ENCODE measurements at places on chromosomes 6 and 20.

- no peak for DNase-seq
These were observed 23.5 kb downstream of the MDGA1 start for GRCh38 chr6:37674161-37674560.

DNA sequence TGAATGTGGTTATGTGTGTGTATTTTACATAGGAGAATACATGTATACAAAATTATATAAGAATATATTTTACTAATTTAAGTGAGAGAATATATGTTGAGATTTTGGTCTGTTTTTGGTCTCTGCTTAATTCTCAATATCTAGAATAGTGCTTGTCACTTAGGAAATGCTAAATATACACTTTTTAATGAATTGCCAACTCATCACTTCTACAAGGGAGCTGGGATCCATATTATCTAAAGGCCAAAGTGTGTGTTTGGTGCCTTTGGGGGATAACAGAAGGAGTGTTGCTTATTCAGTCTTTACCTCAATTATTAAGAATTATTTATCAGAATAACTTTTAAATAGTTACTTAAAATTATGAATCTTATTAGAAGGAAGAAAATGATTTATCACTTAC is 1304.8 kb downstream of the HACE1 start:
- DNase-seq, result no peak

GRCh38 chr6:8506126-8506525 is 70.8 kb upstream of the SLC35B3 start:
- no peak for DNase-seq

DNA sequence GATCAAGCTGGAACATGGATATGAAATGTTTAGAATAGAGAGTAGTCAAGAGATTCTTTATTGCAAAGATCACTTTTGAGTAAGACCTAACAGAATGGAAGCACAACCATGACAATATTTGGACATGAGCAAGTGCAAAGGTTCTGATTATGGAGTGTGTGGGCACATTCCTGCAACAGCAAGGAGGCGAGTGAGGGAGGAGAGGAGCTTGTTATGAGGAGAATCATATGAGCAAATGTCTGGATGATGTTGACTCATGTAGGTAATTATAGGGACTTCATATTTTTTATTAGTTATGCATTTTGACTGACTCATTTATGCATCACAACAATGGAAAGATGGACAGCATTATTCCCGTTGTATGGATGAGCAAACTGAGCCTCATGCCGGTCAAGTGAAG is 100.8 kb upstream of the SLC35B3 start:
- no peak for DNase-seq

- DNase-seq, result no peak
These were observed 30.9 kb downstream of the LRRC1 start for GRCh38 chr6:53825532-53826321.

DNA sequence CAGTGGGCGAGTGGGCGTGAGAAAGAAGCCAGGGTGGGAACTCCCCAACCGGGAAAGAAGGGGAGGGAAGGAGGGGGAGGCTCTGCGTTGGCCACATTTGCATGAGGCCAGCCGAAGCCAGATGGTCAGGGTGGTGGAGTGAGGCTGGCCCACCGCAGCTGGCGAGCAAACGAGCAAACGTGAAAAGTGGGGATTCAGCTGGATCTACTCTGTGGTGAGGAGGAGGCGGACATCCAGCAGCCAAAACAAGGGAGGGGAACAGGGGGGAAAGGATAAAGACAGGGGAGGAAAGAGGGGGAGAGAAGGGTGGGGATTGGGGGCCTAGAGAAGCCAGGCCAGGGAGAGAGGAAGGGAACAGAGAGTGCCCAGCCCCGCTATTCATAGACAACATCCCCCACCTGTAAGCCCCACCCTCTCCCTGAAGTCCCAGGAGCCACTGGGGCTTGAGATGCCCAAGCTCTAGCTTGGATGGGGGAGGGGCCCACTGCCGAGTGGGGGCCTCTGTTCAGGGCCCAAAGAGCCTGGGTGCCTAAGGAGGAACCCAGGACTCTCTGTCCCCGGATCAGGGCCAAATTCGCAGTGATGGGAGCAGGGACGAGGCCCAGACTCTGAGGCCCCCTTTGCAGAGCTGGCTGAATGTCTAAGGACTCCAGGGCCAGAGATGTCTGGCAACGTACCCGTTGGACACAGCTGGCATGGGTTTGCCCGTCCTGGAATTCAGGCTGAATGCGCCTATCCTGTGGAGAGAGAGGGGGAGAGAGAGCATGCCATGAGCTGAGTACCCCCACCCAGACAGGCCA is 45.1 kb downstream of the CPNE5 start:
- DNase-seq, result no peak

DNA sequence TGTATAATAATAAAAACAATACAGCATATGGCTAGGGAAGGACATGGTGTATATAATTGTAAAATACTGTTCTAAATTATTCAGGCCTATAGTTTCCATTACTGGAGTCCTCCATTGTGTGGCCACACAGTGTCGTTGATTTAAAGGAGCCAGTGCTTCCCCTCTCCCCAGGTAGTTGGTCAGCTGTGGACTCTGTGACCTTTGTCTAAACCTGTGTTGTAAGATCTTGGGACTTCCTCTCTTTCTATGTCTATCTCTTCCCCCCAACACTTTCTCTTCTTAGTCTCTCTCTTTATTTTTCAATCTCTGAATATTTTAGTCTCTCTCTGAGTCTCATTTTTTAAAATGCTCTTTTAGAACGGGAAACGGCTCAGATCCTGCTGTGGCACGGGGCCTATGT is 35.6 kb downstream of the BRPF3 start:
- DNase-seq, result no peak

DNA sequence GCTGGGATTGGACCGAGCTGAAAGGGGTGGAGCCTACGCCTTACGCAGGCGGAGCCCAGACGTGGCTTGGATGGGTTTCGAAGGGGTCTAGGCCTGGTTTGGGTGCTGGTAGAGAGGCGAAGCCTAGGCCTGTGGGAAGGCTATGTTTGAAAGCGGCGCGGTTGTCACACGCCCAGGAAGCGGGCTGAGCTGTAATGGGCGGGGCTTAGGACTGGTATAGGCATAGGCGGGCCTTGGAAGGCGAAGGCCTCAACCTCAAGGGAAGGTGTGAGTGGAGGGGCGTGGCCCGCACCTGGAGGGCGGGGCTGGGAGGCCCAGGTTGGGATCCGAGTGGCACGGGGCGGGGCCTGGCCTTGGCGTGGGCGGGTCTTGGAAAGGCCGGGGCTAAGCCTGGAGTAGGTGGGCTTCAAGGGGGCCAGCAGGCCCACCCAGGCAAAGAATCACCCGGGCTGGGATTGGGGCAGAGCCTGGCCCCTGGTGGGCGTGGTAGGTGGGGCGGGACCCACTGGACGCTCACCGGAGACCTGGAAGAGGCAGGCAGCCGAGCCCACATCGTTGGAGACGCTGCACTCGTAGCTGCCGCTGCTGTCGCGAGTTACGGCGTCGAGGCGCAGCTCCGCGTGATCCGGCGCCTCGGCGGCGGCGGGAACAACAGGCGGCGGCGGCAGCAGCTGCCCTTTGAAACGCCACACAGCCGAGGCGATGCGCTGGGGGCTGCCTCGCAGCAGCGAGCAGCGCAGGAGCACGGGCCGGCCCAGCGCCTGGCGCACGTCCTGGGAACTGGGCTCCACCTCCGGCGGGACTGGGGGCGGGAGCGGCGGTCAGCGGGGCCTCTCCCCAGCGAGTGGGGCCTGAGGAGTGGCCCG is 49.0 kb downstream of the MDGA1 start:
- no peak for DNase-seq

DNA sequence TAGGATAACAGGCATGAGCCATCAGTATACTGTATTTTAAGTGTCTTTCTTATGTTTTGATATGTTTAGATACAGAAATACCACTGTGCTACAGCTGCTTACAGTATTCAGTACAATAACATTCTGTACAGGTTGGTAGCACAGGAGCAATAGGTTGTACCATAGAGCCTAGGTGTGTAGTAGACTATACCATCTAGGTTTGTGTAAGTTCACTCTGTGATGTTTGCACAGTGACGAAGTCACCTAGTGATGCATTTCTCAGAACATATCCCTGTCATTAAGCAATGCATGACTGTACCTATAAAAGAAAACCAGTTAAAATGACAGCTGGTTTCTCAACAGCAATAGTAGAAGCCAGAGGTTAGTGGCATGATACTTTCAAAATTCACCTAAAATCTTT is 3.0 kb upstream of the ZBTB24 start:
- no peak for DNase-seq

DNA sequence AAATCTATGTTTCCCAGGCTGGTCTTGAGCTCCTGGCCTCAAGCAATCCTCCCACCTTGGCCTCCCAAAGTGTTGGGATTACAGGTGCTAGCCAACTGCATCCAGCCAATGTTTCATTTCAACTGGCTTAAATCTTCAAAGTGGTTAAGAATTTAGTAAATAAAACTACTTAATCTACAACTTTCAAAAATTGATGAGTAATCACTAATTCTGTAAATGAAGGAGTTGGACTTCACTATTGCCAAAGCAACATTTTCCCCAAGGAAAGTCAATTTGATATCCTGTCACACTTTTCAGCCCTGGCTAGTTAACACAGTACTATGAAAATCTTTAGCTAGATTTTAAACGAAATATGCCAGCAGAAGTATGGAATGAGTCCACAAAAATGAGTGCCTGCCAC is 3.8 kb downstream of the TOMM6 start:
- no peak for DNase-seq

DNA sequence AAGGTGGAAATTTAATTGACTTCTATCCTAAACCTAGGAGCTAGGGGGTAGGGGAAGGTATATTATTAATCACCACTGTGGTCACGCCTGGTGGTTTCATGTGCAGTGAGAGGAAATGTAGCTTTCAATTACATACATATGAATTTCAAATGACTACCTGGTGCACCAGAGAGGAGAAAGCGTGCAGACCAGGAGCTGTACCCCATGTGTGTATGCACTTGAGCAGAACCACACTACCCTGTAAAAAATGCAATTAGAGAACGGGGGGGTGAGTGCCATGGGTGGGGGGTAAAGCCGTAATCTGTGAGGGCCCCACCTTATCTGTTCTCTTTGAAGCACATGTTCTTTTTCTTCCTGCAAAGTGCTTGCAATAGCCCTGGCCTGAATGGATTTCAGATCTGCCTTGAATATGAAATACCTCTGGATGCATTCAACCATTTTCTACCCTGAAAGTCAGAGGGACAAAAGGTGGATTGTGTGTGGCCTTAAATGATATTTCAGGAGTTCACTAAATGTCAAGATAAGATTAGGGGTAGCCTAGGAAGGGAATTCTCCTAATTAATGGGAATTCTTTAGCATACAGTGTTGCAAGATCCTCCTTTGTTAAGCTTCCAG is 30.9 kb upstream of the EDN3 start:
- DNase-seq, result no peak

DNA sequence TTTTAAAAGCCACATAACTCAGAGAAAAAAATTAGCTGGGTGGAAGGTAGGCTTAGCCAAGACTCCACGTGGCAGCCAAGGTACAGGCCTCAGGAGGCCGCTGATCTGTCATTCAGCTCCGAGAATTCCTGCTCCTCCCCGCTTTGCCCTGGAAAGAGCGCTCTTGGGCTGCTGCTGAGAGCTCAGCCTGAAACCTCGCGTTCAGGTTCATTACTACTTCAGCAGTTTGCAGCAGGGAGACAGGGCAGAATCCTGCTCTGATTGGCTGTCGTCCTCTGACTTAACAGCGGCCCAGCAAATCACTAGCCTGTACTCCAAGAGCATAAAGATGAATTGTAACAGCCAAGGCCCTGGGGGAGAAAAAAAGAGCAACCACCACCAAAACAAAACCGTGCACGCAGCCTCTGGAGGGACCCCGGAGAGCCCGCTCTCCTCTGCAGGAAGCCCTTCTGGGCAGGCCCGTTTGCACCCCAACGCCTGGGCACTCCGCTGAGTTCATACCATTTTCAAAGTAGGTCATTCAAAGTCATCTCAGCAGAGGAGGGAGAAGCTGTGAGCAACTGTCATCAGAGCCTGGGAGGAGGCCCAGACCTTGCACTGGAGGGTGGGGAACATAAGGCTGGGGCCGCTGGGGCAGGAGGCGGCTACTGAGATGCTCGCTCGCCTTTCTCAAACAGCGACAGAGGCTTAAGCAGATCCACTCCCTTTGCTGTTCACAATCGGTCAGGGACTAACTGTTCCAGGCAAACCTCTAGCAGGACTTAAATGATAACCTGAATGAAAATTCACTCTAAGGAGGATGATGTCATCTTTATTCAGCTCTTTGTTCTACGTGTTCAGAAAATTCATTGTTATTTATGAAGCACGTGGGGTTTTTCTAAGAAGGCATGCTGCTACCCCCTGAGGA is 42.3 kb upstream of the ATXN1 start:
- no peak for DNase-seq

- DNase-seq, result no peak
These were observed 13.3 kb upstream of the MAP7 start for GRCh38 chr6:136563386-136564152.

- no peak for DNase-seq
These were observed 37.5 kb upstream of the EPM2A start for GRCh38 chr6:145772846-145773245.

- DNase-seq, result no peak
These were observed 27.9 kb downstream of the GSTA3 start for GRCh38 chr6:52881662-52881995.

DNA sequence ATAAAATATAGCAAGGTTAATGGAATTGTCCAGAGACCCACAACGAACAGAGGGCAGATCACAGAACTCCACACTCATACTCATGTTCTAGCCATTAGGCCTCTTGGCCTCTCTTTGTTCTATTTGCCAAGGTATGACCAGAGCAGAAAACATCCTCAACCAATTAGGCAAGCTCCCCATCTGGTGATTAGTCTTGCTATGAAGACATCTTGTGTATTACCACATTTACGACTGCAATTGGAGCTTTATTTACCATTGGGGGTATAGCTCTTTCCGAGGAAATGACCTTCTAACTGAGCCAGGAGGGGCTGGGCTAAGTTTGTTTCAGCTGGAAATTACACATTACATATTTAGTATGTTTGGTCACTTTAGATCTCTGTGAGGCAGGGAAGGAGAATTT is 593.9 kb downstream of the CD109 start:
- DNase-seq, result no peak

DNA sequence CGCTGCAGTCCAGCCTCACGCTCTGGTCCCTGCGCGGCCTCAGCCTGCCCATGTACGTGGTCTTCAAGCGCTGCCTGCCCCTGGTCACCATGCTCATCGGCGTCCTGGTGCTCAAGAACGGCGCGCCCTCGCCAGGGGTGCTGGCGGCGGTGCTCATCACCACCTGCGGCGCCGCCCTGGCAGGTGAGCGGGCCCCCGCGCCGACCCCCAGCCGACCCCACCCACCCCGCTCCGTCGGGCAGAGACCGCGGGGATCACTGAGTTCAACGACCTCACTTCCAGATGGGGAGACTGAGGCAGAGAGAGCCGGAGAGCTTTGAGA is 545 bp downstream of the SLC35D3 start:
- no peak for DNase-seq

GRCh38 chr20:51272401-51272800 is 249.5 kb upstream of the KCNG1 start:
- DNase-seq, result no peak

- DNase-seq, result no peak
These were observed 1422.8 kb upstream of the EYS start for GRCh38 chr6:67129780-67130179.
